Activated T-cell treated with anti-CD3 and anti-CD28 coated beads, Interleukin-2, amount 50 U/mL, for 48 hours (primary cell): ENCODE measurements at places on chromosomes 3 and 15.

DNA sequence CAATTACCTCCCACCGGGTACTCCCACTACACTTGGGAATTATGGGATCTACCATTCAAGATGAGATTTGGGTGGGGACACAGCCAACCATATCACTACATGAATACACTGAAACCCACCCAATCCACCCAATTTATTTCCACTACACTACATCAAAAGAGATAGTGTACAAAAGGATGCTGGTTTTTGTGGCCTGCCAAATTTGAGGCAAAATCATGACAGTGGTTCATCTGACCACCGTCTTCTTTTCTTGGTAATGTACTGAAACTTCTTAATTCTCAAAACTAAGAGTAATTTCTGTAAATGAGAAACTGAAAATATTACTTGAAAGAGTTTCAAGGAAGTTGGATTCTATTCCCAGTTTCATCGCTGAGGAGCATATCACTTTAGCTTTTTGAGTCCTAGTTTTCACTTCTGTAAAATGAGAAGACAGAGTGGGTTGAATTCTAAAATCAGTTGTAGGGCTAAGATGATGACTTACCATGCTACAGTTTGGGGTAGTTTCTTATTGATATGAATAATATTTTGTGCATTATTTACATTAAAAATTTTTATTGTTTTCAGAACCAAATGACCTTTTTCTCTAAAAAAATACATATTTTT, 360.4 kb upstream of the CNTN6 start:
- no peak for DNase-seq

GRCh38 chr3:78562328-78562727, 1205.5 kb downstream of the ROBO1 start:
- no peak for DNase-seq

GRCh38 chr15:60044636-60045270, 40.6 kb downstream of the FOXB1 start:
- no peak for DNase-seq

- DNase-seq = no peak
Measured at GRCh38 chr15:66764072-66764786, 62.2 kb downstream of the SMAD6 start.

DNA sequence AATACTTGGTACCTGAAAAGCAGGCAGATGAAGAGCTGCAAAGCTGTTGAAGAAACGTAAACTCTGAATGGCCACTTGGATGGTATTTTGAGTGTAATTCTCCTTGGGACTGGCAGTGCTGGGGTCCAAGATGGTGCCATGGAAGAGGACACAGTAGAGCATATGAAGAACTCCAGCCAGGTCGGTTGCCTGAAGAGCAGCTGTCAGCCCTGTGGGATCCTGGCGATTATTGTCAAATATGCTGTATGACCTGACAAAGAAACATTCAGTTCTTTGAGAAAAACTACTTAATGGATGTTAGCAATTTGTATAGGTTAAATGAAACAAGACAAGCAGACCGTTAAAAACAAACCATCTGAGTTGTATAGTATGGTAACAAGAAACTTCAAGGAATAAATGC, 44.8 kb downstream of the ISL2 start:
- DNase-seq = no peak

- no peak for DNase-seq
Measured at GRCh38 chr3:141242377-141243092, 10.9 kb downstream of the PXYLP1 start.

DNA sequence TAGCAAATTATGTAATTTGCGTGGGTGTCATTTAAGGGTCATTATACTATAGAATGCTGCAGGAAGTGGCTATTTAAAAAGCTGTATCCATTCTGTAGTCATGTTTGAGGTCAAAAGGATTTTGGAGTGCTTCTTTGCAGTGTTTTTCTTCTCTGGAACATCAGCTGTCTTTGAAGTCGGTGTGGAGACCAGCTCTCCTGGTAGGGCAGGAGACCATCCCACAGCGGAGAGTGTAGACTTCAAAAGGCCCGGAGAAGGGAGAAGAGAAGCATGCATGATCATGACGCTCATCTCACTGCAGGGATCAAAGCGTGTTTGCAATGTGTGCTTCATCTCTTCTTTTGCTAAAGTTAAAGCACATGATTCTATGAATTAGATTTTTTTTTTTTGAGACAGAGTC, 19.9 kb downstream of the PXK start:
- no peak for DNase-seq

DNA sequence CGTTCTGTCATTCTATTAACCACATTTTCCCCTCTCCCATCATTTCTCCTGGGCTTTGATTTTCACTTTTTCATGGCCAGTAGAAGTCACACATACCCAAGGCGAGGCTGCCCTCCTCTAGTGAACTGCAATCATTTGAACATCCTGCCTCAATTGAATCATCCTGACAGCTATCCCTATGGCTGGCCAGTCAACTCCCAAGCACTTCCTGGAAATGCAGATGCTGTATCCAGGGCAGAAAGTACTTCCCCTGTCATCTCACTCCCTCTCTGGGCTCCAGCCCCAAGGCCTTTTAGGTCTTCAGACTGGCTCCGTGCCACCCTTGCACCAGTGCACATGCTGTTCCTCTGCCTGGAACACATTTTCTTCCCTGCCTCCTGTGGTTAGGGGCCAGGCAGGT, 738.3 kb upstream of the CFAP20DC start:
- DNase-seq = no peak

DNA sequence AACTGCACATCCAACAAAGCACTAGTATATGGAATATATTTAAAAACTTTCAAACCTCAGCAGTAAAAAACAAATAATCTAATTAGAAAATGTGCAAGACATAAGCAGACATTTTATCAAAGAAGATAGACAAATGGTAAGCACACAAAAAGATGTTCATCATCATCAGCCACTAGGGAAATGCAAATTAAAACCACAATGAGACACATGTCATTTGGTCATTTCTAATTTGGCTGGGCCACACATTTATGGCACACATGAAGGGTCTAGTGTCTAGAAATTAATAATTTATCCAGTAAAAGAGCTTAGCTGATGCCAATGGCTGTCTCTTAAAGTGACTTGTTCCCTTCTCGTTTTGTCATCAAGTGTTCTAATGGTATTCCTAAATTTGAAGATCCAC, 45.8 kb downstream of the ARHGAP31 start:
- no peak for DNase-seq

- no peak for DNase-seq
Measured at GRCh38 chr15:61112231-61112630, 116.9 kb downstream of the RORA start.

DNA sequence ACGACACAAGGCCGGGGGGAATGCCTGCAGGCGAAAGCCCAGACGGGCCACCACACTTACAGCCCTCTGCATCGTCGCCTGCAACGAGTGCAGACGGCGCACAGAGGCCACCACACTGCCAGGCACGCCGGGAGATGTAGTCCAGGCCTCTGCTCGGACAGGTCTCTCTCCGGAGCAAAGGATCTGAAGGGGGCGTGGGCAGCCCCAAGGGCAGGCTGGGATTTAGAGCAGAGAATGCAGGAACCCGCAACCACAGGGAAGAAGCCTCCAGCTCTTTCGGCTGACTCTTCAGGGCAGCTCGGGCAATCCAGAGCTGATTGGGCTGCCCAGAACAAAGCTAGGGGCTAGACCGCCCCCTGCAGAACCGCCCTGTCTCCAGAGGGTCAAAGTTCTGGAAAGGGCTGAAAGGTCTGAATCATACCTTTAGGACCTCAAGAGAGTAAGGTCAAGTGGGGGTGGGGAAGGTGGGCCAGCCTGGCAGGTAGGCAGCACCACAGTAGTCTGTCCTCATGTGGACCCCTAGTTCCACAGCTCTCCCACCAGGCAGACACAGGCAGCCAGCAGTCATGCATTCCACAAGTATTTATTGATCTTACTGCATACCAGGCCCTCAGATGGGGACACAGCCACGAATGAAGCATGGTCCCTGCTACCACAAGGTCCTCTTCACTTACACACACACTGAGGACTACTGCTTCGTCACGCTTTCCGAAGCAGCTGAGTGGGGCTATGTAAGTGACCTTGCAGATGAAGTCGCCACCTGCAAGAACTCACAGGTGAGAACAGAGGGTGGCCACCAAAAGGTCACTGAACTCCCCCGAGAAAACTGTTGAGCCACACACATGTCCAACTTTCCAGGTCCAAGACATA, at the start of gene AMT:
Gene AMT, minus strand, starts transcription at position 95 of the 870 bp plus-strand sequence. Its CDS starts 23 bp downstream, at position 72.
- DNase-seq = no peak
